ENCODE measurements at places on chromosomes 12 and 14.

DNA sequence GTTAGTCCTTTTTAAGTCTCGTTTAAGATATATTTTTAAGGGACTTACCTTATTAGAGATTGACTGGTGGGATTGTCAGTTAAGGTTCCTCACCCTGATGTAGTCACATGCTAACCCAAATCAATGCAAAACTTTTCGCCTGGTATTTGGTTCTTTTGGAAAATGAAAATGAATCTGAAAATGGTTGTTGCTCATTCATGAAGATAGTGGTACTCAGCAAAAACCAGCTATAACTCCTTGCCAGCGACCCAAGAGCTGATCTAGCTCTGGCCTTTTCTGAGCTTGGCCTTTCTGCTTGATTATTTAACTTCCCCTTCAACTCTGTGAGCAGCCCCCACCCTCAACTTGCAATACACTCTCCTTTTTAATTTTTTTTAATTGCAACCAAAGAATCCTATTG is 85.0 kb upstream of the GTF2A1 start:
- DNase-seq, result no peak

GRCh38 chr12:112904571-112904970 is 2.2 kb upstream of the OAS1 start:
- DNase-seq, result no peak

- DNase-seq, result no peak
Measured at GRCh38 chr14:64653900-64654245, 50.4 kb upstream of the PLEKHG3 start.

GRCh38 chr12:79063258-79063657 is 198.7 kb downstream of the SYT1 start:
- no peak for DNase-seq

- DNase-seq, result no peak
Measured at GRCh38 chr14:100965296-100965695, 61.8 kb upstream of the RTL1 start.

GRCh38 chr12:107487011-107487680 is 198.5 kb upstream of the PWP1 start:
- DNase-seq, result peak; percentile 30

DNA sequence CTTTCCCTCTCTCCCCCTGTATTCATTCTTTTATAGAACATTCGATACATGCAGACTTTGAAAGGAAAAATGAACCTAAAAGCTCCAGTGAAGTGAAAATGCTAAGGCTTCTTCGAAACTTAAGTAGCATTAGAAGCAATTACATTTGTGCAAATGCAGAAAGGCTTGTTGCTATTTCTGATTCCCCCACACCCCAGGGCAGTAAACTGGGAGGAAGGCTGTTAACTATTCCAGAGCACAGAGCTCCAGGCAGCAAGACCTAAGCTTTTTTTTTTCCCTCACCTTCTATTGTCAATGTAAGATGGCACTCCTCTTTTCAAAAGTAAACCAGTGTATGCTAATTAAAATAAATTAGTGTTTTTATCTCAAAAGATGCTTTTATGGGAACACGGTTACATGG is 448.9 kb upstream of the TBX3 start:
- DNase-seq, result no peak

DNA sequence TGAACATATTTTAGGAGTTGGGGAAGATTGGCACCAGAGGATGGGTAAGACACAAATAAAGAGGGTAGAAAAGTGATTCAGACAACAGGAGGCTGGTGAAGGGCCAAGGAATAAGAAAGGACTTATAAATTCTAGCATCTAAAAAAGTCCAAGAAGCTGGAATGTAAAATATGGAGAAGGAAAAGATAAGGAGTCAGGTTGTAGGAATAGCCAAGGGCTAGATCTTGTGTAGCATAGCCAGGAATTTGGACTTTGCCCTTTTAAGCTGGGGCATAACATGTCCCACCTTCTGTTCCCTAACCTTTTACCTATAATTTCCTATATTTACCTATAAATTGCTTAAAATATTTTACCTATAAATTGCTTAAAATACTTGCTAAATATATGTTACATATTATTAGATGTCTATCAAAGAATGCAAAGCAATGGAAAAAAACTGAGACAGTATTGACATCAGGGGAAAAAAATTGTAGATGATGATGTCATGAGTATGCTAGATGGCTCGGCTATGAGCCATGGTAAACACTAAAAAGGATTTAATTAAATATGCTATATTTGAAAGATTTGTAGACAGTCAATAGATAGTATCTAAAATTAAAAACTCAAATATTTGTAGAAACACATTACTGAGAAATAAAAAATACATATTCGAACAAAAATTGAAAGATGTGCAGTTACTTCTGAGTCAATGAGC is 99.7 kb upstream of the PLEKHG7 start:
- no peak for DNase-seq

DNA sequence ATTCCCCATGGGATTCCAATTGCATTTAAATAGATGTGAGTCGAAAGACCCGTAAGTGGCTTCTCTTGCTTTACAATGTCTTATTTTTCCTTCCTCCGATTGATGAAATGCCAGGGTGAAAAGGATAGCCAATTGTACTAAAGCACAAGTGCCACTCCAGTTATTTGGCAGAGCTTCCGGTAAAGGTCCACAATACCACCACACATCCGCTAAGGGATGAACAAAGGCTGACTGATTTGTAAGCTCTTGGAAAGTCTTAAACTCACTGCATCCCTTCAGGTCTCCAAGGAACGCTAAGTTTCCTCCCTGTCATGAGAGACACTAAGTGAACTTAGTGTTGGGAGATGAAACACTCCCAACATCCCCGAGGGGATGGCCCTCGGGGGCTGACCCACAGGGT is 21.2 kb upstream of the RNASE1 start:
- no peak for DNase-seq

GRCh38 chr14:92944976-92945375 is 22.0 kb downstream of the CHGA start:
- DNase-seq, result peak; percentile 50

- no peak for DNase-seq
Measured at GRCh38 chr12:66240096-66240820, 51.2 kb downstream of the IRAK3 start.

GRCh38 chr12:67889931-67890330 is 99.3 kb upstream of the IFNG-AS1 start:
- no peak for DNase-seq

DNA sequence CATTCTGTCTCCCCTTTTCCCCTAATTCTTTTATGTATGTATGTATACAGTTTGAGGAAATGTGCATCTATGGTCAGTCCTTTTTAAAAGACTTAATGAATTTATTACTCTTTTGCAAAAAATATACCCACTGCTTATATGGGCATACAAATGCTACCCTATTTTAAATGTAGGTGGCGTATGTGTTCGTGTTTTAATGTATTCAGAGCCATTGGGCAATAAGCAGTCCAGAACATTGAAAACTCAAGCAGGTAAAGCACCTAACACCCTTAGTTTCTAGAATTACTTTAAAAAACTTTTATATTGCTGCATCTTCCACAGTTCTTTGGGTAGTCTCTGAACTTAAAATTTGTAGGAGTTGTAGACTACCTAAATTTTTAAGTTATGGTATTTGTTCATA is 42.6 kb upstream of the A2ML1 start:
- no peak for DNase-seq

GRCh38 chr14:33556382-33557121 is 394.3 kb downstream of the EGLN3 start:
- no peak for DNase-seq

GRCh38 chr12:111444925-111445725 is 39.4 kb downstream of the SH2B3 start:
- DNase-seq, result no peak

DNA sequence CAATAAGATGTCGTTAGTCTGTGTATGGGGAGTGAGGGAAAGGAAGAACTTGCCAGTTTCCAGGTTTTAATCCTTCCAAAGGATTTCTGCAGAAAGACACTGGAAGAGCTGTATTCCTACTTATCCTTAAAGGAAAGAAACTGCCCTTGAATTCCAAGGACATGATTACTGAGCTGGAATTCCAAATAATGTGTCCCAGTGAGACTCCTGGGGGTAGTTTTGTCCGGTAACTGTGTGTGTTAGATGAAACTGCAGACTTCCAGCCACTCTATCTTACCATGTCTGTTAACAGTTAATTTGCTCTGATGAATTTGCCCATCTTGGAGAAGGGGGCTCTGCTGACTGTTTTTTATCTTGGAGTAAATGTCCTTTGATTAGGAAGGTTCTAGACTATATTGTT is 33.0 kb downstream of the CKB start:
- no peak for DNase-seq

DNA sequence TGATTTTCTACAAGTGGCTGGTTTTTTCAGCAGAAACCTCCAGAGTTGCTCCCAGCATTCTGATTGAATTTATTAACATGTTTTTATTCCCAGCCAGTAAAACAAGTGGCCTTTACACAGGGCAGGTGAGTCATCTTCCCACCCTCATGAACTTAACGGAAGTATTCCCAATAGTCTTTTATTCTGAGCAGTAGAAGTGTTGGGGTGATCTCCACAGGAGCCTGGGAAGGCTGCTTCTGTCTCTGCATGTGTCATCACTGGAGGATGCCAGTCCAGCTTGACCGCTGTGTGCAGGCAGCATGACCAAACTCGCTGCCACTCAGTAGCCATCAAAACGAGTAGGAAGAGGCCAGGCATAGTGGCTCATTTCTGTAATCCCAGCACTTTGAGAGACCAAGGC is 13.4 kb upstream of the DNAH10 start:
- no peak for DNase-seq

DNA sequence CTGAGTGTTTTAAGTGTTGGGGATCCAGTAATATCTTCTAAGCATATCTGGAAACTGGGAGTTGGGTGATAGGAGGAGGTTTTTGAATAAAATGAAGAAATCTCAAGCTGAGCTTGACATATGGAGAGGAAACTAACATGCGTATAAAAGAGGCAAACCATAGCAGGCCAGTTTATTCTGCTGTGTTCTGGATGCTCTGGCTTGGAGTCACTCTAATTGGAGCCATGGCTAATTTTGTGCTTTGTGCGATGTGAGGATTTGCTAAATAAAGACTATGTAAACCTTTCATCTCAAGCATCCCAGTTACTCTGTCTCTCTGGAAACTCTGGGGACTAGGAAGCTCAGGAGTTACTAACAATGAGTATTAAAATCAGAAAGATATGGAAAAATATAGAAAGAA is 66.5 kb downstream of the ATF7IP start:
- DNase-seq, result no peak

GRCh38 chr12:58504143-58504938 is 416.0 kb downstream of the LRIG3 start:
- no peak for DNase-seq

- DNase-seq, result no peak
Measured at GRCh38 chr12:109281452-109281851, 27.6 kb downstream of the FOXN4 start.

GRCh38 chr14:64500088-64500487 is 3.5 kb downstream of the ZBTB25 start:
- no peak for DNase-seq

DNA sequence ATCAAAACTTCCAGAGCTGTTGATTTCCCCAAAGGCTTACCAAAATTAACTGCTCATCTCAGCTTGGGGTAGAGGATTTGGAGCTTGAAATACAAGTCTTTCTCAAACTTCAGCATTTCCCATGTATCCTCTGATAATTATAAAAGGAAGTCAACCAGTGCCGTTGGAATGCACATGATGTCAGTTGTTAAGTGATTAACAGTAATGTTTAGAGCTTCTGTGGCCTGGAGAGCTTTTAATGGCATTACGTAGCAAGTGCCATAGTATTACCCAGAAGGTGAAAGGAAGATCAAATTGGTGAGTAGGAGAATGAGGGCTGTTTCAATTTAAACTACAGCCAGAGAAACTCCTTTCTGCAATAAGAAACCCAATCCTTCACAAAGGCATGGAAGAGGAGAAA is 62.5 kb upstream of the PTPRR start:
- DNase-seq, result no peak

- DNase-seq, result no peak
Measured at GRCh38 chr12:47828008-47828975, 8.6 kb upstream of the HDAC7 start.

DNA sequence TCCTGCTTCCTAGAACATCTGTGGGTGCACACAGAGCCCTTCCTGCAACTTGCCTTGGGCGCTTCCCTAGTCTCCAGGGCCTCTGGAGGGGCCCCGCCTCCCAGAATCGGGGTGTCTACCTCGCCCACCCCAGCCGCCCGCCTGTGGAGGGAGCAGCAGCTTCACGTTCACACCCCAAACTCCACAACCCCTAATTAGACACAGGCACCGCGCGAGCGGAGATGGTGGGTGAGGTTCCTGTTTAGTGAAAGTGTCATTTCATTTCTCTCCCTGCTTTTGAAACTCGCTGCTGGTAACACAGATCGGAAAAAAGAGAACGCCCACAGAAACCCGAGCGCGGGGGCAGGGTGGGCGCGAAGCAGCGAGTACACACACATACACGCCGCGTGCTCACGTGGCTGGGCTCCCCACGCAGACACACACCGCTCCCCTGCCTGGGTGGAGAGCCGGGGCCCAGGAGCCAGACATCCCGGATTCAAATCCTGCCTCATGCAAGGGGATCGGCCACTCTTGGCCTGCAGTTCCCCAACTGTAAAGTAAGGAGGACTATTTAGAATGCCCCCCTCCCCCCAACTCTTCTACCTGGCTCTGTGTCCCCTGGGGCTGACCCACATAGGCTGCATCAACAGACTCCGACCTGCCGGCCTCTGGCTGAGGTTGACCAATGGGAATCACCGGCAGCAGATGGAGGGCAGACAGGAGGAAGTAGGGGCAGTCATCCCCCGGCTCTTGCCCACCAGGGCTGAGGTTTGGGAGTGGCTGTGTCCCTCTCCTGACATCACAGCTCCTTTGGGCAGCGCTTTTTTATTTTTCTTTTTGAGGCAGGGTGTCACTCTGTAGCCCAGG is 79.2 kb upstream of the NCOR2 start:
- DNase-seq, result no peak

GRCh38 chr12:9786726-9787717 is 26.3 kb upstream of the CD69 start:
- no peak for DNase-seq

DNA sequence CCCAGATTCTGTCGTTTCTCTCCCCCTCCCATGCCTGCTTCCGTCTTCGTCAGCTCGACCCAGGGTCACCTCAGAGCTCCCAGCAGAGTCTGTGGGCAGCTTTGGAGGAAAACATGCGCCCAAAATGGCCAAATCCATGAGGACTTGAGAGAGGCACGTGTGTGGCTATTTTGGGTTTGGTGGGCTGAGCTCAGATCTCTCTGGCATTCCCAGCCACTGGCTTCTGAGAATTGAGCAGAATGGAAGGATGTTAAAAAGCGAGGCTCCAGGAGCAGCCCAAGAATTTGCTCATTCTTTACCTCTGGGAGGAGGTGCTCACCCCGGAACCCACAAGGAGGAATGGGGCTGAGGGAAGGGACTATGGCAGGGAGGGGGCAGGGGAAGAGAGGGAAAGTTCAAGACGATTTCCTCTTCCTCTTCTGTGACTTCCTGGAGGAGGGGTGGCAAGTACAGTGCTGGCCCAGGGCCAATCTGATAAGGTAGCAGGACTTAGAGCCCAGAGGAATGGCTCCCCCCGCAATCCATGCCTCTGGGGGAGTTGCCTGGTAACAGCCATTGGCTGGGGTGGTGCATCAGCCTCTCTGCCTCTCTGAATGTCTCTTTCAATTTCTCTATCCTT is 20.1 kb downstream of the TSPAN9 start:
- no peak for DNase-seq
